ENCODE measurements at places on chromosomes 4 and X.

DNA sequence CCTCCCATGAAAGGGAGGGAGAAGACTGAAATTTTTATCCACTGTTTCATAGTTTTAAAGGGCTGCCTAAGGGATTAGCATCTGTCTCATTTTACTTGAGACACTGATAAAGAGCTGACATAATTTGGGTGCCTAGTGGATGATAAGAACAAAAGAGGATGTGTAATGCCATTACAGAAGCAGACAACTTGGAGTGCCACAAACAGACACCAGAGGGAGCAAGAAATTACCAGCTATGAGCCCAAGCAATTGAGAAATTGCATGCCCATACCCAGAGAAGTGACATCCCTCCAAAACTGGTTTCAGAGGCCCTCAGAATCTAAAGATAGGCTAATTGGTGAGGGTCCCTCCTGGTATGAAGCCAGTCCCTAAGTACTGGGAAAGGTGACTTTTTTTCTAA lies 38.5 kb upstream of the POU3F4 start:
- DNase-seq = peak; percentile 68

GRCh38 chr4:156575430-156576073 lies 396.0 kb downstream of the PDGFC start:
- peak; percentile 46 for DNase-seq

DNA sequence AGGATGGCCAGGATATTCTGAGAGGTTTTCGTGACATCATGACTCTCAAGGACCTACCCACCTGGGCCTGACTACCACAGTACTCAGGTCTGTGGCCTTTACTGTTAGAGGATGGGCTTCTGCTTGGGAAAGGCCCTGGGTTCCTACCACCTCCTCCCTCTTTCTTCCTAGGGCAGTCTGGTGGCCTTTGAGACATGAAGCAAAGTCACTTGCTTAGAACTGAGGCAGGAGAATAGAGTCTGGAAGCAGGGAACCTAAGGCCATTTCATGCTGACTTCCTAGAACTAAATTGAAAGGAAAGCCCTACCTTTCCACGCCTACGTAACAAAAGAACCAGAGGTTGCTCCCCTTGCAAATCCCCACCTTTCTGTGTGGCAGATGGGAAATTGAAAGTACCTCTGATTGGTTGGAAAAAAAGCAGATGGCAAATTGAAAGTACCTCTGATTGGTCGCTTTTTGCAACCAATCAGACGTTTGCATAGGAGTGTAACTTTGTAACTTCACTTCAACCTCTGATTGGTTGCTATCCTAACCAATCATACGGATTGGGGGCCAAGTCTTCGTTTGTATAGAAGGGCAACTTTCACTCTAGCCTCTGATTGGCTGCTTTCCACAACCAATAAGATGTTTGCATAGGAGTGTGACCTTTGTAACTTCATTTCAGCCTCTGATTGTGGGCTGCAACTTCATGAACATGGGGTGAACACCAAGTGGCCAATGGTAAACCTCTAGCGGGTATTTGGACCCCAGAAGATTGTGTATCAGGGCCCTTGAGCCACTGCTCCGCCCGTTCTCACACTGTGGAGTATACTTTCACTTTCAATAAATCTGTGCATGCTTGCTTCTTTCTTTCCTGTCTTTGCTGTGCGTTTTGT lies 9.9 kb upstream of the AKAP14 start:
- DNase-seq = peak; percentile 43

- no peak for DNase-seq
Measured at GRCh38 chrX:109464231-109464630, 17.7 kb downstream of the GUCY2F start.

DNA sequence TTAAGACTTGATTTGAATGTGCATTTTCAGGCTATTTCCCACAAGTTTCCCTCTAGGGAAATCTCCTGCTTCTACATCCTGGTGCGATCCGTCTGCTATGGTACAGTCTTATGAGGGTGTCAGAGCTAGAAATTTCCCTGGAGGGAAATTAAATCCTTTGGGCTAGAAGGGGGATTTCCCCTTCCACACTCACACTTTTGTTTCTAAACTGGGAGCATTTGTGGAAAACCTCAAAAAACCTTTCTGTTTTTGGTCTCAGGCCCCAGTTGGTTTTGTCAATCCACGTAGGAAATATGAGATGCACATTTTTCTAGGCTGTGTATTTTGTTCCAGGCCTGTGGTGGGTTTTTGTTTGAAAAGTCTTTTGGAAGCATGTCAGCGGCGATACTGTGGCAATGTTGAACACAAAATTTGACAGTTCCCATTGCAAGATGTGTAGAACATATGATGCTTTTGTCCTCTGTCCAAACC lies 17.8 kb downstream of the HMGB3 start:
- no peak for DNase-seq

DNA sequence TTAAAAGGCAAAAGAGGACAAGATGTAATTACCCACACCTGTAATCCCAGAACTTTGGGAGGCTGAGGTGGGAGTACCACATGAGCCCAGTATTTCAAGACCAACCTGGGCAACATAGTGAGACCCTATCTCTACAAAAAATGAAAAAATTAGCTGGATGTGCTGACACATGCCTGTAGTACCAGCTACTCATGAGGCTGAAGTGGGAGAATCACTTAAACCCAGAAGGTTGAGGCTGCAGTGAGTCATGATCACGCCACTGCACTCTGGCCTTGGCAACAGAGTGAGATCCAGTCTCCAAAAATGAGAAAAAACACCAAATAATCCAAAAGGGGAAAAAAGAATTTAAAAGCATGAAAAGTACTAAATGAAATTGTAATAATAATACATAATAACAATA lies 30.8 kb downstream of the NR0B1 start:
- DNase-seq = no peak

DNA sequence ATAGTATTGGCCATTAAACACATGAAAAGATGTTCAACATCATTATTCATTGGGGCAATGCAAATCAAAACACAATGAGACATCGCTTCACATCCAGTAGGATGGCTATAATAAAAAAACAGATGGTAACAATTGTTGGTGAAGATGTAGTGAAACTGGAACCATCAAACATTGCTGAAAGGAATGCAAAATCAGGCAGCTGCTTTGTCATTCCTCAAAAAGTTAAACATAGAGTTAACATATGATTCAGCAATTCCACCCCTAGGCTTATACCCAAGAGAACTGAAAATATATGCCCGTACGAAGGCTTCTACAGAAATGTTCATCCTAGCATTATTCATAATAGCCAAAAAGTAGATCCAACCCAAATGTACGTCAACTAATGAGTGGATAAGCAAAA lies 144.0 kb upstream of the NAP1L5 start:
- DNase-seq = no peak

DNA sequence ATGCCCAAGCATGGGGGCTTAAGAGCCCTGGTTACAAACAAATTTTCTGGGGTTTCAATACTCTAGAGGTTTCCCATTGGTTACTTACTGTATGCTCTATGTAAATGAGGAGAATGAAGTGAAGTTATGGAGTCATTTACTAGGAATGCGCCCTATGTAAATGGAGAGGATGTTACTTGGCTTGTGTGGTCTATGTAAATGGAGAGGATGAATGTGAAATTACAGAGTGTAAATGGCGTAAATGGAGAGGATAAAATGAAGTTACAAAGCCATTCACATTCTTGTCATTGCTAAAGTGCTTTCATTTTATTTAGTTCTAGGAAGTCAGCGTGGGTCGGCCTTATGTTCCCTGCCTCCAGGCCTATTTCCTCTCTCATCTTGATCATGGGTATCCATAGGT lies 810.5 kb upstream of the ADGRL3 start:
- DNase-seq = no peak

- no peak for DNase-seq
Measured at GRCh38 chr4:8171984-8172924, 13.6 kb upstream of the ABLIM2 start.

DNA sequence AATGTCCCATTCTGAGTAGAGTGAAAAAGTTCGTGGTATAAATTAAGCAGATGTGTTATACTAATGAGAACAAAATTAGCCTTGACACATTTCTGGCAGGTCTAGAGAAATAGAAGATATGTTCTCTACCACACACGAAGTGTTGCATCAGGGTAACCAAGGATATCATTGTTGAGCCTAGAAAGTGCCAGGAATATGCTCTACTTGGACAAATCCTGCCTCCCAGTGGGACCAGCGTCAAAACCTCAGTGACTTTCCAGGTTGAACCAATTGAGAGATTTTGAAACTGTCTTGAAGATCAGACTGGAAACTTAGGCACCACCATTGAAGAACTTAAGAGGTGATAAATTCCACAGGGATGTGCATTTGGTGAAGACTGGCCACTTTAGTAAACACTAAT lies 115.9 kb downstream of the HPGD start:
- DNase-seq = no peak

- peak; percentile 50 for DNase-seq
Measured at GRCh38 chr4:168879188-168879587, 130.9 kb downstream of the CBR4 start.

- no peak for DNase-seq
Measured at GRCh38 chrX:79601341-79602131, 234.4 kb upstream of the ITM2A start.

GRCh38 chr4:110510955-110511544 lies 35.1 kb downstream of the ENPEP start:
- DNase-seq = peak; percentile 64

- no peak for DNase-seq
Measured at GRCh38 chr4:80615099-80615498, 279.6 kb downstream of the CFAP299 start.

DNA sequence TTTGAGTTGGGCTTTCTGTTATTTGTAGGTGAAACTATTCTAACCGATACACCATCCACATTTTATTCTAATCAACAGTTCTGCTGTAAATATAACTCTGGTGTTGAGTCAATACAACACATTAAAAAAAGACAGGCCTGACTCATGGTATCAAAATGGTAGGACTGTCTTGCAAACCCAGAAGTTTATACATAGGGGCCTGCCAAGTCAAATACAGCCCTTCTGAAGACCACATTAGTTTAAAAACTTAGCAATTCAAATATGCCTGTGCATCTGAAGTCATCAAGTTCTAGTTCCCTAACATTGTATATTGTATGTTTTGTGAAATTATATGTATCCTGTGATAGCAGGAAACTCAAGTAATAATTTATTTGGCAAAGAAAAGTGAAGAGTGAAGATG lies 24.4 kb upstream of the PDE5A start:
- no peak for DNase-seq

- no peak for DNase-seq
Measured at GRCh38 chrX:139882299-139882698, 50.6 kb downstream of the ATP11C start.

DNA sequence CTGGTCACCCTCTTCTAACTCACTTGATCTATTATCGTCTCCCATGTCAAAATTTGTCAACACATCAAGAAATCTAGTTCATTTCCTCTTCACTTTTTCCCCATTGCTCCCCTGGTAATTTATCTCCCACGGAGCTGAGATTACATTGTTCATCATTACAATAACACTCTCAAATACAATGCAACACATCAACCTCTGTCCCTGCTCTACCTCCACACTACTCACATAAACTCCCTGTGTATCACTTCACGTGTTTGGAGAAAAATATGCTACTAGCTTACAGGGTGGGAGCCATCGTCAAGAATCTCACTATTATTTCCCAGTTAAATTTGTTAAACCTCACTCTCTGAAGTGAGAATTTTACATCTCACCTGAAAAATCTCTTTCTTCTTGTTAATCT lies 1006.4 kb downstream of the ARAP2 start:
- DNase-seq = no peak

DNA sequence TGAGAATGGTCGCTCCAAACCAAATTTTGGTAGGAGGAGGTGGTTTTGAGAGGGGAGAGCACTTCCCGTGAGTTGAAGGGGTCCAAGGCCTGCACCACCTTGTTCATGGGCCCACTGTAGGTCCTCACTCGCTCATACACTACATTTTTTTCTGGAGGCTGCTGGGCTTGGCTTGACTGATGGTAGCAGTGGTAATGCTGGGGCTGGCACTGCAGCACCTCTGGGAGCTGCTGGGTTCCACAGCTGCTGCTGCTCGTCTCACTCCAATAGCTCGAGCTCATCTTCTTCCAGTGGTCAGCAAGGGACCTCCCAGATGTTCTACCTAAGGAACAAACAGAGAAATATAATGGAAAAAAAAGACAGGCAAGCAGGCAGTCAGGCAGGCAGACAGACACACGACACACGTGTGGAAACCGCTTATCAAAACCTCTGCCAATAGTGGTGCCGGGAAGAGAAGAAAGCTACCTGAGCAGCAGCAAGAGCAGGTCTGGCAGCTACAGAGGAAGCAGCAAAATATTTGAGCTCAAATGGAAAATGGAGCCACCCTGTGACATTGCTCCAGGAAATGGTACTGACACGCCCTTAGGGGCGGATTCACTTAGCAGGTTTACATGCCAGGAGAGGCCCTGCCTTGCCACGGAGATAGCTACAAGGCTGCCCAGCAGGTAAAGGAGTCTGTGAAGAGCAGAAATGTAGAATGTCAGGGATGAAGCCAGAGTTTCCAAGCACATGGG lies at the start of gene POF1B:
Gene POF1B (minus strand): TSS at position 492 of the 734 bp plus-strand sequence. CDS start 211 bp downstream, at position 281.
- DNase-seq = no peak

All from KBM-7 (cell line).